Retina (tissue), 1 donor: ENCODE measurements at places on chromosomes 1 and 21.

DNA sequence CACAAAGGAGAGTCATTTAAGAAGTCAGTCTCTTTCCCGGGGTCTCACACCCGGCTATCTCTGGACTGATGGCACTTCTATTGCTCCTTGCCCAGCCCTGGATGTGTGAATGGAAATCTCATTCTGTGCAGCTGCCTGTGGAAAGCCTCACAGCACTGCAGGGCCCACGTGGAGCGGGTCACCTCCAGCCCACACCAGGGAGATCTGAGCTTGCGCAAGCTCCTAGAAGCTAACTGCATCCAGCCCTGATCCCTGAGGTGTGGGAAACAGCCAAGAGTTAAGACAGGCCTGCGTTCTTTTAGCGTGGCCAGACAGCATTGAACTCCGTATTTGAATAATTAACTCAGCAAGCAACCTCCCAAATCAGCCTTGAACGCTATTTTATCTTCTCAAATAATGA, 150.5 kb downstream of the LRIG2 start:
- DNase-seq = no peak

GRCh38 chr21:35428489-35428888, 379.4 kb upstream of the RUNX1 start:
- no peak for DNase-seq

DNA sequence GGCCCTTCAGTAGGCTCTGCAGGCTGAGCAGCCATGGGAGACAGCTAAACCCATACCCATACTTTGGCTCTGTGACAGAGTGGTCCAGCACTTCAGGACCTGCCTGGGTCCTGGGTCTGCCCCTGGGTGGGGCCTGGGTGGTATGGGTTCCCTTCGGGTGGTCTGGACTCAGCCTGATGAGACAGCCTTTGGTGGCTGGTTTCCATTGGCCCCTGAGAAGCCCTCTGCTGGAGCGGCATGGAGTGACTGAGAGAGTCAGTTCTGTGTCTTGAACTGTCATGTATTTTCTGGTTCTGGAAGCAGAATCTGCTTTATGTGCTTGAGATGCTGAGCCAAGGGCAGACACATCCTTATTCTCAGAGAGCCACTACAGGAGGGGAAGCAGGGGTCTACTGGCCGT, 31.3 kb upstream of the KCNA2 start:
- no peak for DNase-seq

- no peak for DNase-seq
Observed at GRCh38 chr1:42940851-42941639, 17.6 kb downstream of the SLC2A1 start.
